ENCODE measurements at places on chromosomes 1 and 21.

- no peak for DNase-seq
Observed at GRCh38 chr1:30087465-30087864, 635.9 kb downstream of the MATN1 start.

DNA sequence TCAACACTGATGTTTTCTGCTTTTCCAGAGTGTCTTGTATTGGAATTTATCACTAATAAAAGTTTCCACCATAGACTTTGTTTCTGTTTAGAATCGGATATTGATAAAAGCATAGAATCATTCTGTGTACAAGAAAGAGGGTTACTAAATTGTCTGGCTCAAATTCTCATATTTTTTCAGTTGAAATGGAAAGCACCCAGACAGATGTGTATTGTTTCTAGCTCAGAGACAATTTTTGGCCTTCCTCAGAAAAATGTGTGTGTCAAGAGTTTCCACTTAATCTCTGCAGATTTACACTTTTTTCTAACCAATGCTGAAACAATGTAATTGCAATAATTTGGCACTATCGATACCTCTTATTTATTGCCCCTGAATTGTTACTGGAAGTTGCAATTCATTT is 20.2 kb downstream of the LHX9 start:
- no peak for DNase-seq

DNA sequence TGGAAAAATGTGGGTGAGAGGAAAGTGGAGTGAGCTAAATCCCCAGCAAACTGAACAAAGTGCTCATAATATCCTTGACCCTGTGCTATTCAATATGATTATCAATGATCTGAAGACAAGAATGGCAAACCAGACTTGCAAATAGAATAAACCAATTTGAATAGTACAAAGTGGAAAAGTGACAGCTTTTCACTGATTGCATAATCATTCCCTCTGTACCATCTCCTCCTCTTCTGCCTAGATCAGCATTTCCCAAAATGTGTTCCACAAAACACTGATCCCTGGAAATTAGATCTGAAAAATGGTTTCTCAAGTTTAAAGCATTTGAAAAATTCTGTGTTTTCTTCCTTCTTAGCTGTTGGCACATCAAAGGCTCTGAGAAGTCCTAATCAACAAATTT is 8.1 kb downstream of the MTF1 start:
- no peak for DNase-seq

DNA sequence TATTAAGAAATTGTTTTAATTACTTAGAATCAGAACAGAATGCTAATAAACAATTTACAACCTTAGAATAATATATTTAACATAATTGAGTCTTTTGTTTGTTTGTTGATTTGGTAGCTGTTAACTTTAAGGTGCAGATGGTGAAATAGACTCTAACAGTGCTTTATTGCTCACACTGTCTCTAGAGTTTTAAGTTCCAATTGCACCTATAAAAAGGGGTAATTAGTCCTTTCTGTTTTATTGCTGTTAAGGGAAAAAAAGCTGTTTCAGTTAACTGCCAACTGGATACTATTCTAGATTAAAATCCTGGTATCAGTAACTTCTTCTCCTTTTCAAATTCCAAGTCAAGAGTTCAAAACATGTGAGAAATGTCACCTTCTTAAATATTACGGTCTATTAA is 197.6 kb upstream of the TMPRSS15 start:
- DNase-seq: no peak

- no peak for DNase-seq
Observed at GRCh38 chr1:171868217-171868803, 27.0 kb downstream of the DNM3 start.

DNA sequence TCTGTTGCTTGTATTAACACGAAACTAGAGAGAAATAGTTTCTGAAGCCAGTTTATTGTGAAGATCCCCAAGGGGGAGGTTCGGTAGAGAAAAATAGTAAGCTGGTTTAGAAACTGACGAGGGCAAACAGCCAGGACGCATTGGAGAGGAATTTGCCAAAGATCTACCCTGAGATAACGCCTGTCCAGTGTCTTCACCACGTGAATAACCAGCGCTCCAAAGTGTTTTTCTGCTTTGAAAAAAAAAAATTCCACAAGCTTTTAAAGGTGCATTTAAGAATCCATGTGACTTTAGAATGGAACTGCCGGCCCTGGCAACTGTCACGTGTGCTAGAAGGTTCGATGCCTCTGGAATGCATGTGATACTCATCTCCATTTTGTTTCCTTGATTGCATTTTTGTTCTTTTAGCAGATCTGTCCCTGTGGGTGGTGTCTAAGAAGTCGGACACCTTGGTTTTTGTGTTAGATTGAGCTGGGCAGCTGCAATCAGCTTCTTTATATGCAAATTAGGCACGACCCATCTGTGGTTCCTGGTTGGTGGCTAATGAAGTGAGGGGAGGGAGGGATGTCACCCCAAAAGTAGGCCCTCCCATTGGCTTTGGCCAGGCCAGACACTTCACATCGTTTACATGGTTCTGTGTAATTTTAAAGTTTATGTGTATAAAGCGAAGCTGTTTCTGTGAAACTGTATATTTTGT is 1.3 kb upstream of the THAP3 start:
- no peak for DNase-seq

GRCh38 chr1:28936094-28936493 is 21.7 kb downstream of the EPB41 start:
- no peak for DNase-seq

DNA sequence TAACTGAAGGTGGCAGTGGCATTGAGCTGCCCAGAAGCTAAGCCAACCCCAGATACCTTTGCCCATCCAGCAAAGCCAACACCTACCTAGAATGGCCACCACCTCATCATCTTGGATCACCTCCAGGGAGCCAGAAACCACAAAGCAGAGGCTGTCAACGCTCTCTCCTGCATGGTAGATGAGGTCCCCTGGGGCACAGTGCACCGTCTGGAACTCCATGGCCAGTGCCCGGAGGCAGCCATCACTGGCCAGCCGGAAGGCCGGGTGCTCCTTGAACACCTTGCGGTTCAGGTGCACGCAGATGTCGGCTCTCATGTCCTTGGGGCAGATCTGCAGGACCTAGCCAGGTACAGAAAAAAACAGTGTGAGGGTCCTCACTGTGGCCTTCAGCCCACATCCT is 336.5 kb downstream of the KCNH1 start:
- DNase-seq: no peak

GRCh38 chr1:232951605-232952004 is 1.2 kb downstream of the NTPCR start:
- DNase-seq: no peak

DNA sequence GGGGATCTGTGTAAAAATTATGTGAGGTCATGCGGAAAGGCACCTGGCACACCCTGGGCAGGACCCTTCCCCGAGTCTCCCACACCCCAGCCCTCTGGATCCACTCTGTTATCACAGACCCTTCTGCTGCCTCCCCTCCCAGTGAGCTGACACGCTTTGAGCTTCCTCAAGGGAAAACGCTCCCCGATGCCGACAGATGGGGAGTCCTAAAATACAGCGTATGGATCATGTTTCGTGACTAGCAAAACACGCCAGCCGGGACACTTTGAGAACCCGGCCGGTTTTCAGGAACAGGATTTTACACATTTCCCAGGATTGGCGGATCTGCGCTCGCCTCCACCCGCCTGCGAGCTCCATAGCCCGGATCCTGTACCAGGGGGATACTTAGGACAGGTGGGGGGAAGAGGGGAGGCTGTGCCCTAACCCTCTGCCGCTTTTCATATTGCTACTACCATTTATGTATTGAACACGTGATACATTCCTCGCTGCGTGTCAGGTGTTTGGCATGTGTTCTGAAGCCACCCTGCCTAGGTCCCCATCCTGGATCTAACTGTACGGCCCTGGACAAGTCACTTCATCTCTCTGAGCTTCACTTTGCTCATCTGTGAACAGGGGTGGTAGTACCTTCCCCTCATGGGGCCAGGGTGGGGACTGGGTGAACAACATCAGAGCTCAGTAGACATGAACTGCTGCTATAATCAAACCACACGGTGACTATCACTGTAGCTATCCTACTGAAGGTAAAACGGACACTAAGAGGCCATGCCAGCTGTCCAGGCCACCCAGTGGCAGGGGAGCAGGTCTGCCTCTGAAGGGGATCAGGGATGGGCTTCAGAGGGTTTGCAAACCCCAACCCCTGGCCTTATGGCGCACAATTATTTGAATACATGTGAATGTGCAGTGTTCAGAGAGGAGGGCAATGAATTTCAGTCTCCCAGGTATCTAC is 63.2 kb downstream of the SSBP3 start:
- DNase-seq: no peak

- DNase-seq: no peak
Observed at GRCh38 chr1:36847186-36847585, 187.1 kb downstream of the GRIK3 start.

DNA sequence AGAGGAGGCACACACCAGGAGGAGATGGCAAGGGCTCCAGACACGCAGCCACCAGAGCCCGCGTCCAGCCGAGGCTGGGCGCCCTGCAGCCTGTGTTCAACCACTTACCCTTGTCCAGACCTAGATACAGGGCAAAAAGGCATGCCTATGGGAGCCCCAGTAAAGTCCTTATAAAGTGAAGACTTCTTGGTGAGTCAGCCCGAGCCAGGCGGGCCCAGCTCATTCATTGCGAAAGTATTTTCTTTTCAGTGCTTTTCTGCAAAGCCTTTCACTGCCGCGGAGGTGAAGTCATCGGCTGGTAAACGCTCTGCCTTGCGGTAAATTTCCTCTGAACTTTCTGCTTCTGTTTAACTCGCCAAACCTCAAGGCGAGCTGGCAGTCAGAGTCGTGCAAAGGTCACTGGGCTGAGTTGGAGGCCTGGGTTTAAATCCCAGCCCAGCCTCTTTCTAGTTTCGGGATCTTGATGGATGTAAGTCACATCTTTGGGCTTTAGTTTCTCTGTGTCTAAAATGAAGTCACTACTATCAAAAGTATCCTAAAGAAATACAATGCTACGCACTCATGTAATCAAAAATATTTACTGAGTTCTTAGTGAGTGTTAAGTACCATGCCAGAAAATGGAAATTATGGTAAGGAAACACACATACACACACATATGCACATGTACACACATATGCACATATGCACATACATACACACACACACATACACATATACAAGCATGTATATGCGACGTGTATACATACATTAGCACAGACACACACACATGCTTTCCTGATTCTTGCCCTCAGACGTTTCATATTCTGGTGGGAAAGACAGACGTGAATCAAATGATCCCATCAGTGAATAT is 54.7 kb upstream of the IFFO2 start:
- DNase-seq: no peak

DNA sequence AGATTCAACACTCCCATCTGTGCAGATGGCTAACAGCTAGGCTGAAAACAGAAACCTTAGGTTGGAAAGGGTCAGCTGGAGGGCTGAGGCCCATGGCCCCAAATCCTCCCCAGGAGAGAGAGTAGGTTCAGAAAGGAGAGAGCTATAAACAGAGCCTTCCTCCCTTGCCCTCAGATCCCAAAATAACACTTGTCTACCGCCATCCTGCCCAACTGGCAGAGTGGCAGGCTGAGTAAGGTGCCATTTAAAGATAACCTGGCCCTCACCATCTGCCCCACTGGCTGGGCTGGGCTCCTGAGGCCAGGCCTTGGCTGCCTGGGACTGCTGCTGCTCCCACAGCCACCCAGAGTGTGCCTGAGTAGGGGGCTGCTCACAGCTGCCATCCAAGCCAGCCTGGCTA is 4.3 kb upstream of the SHISA4 start:
- no peak for DNase-seq

- no peak for DNase-seq
Observed at GRCh38 chr1:107933736-107934135, 31.2 kb downstream of the VAV3 start.

GRCh38 chr1:67556297-67556900 is 126.2 kb upstream of the SERBP1 start:
- no peak for DNase-seq

DNA sequence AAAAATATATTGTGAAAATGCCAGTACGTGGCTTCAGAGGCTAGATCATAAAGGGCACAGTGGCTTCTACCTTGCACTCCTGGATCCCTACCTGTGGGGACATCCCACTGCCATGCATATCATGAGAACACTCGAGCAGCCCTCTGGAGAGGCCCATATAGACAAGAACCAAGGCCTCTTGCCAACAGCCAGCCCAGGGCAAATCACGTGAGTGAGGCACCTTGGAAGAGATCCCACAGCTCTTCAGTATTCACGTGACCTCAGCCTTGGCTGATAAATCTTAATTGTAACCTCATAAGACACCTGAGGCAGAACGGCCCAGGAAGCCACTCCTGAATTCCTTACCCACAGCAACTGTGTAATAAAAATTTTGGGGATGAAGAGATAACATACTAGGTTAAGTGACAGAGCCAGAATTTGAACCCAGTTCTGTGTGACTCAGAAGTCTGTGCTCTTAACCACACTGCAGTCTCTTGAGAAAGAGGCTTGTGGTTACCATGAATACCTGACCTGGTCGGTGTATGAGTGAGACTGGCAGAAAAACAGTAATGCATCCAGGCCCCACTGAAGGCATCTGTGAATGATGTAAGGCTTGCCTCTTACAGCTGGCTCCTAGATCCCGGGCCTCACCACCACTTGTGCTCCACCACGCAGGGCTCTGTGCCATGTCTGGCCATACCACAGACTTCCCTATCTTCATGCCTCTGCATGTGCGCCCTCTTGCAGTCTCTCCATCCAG is 6.9 kb upstream of the A3GALT2 start:
- DNase-seq: no peak

DNA sequence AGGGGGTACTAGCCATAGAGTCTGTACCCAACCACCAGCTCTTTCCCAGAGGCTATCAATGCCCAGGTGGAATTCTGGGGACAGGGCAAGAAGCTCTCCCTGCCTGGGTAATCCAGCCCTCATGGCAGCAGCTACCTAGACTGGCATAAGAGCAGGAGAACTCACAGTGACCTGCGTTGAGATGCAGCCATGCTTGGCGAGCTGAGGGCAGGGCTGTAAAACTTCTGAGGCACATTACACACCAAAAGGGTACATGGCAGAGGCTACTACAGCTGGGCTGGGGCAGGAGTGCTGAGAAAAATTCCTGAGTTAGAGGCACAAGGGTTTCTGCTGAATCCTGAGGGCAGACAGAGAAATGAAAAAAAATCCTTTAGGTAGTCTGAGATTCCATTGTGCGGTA is 927.9 kb upstream of the B3GALT2 start:
- DNase-seq: no peak

DNA sequence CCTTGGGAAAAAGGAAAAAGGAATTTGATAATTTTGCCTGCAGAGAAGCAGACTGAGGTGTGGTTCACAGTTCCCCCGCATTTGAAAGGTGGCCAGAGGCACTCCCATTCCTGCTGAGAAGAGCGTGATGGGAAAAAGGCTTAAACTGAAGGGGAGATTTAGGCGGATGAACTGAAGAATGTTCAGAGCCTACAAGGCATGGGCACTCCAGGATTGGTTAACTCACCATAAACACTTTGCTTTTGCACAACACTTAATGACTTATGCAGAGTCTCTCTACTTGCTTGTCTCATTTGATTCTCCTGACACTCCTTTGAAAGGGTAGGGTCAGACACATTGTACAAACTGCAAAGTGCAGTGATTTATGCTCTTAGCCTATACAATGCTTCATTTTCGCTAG is 119.6 kb upstream of the RUNX1 start:
- DNase-seq: no peak

DNA sequence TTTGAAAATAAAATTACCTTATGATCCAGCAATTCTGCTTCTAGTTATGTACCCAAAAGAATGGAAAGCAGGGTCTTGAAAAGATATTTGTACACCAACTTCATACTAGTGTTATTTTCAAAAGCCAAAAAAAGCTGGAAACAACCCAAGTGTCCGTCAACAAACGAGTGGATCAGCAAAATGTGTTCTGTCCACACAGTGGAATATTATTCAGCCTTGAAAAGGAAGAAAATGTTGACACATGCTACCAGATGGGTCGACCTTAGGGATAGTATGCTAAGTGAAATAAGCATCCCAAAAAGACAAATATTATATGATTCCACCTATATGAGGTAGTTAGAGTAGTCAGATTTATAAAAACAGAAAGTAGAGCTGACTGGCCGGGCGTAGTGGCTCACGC is 65.3 kb downstream of the KAZN start:
- no peak for DNase-seq
